ENCODE measurements at places on chromosomes 6 and 20. TPM values are rescaled to one million over a fixed set of nuclear protein-coding genes. Genes with fewer than 3 reads are reported as not detected.

- DNase-seq = no peak
These were observed 30.0 kb upstream of the CARMIL1 start for GRCh38 chr6:25249133-25249532.

- DNase-seq = no peak
These were observed 20.8 kb downstream of the TOP1 start for GRCh38 chr20:41049451-41049850.

DNA sequence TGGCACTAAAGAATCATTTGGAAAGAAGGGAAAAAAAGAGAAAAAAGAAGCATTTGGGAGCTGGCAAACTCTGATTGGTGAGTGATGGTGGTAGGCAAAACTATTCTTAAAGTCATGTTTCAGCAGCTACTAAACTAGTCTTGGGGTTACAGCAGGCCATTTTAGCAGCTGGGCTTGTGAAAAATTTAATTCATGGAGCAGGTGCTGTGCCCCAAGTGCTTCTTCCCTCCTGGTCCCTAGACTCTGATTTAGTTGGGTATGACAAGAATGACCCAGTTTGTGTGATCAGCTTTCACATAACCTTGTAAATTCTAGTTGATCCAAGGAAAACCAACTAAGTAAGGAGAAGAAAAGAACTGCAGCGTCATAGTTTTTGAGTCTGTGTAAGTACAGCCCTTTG, 1.1 kb upstream of the ASIP start:
- no peak for DNase-seq

- no peak for DNase-seq
These were observed 182.0 kb upstream of the AGPAT4 start for GRCh38 chr6:161455848-161456247.

DNA sequence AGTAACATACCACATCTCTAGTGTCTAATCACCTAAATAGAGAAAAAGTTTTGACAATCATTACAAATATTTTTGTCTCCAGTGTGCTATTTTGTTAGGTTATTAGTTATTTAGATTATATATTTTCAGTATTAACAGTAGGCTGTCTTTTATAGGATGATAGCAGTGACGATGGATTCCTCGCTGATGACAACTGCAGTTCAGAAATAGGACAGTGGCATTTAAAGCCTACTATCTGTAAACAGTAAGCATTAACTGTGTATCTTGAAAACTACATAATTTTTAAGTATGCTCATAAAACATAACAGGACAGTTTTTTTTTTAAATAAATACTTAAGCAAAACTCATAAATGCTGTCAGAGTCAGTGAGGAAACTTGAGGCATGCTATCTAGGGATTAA, 37.9 kb upstream of the MYO6 start:
- DNase-seq = no peak

DNA sequence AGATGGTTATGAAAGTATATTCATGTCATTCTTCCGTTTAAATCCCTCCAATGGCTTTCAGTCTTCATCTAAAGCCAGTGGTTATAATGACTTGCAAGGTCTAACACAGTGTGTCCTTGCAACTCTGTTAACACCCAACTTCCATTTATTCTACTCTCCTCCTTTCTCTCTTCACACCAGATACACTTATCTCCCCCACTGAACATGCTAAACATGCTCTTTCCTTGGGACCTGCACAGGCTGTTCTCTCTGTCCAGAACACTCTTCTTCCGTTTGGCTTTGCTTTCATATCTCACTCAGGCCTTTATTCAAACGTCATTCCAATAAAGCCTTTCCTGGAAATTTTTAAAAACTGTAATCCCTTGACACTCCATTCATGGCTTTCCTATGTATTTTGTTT, 91.5 kb downstream of the EPHA7 start:
- DNase-seq = no peak

DNA sequence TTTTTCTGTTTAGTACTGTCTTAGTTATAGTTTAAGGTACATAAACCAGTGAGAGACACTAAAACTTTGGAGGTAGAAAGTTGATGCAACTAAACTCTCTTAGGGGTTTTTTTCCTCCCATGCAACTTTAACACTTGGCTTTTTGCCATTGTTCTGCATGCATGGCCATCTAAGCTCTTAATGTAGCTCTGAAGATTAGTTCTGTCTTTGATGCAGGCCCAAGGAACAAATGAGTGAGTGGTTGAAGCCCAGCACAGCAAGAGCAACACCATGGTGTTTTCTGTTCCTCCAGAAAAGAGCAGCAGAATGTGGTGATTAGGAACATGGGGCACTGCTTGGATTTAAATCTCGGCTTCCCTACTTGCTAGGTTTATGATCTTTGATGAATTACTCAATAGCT, 89.3 kb downstream of the L3MBTL3 start:
- no peak for DNase-seq

DNA sequence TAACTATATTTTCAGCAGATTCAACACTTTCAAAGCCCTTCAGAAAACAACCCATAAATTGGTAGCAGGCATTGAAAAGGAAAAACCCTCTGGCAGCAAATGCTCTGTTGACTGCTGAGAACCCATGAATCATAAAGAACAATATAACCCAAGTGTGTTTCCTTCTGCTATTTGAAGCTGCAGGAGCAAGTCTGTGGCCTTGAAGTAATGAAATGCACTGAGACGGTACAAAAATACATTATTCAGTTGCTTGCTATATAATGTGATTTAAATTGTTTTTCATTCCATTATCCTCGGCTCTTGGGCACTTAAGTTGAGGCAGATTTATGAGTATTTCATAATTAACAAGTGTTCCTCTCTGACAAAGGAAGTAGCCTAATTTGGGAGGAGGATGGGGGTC, 40.6 kb upstream of the SAMD5 start:
- DNase-seq = no peak

DNA sequence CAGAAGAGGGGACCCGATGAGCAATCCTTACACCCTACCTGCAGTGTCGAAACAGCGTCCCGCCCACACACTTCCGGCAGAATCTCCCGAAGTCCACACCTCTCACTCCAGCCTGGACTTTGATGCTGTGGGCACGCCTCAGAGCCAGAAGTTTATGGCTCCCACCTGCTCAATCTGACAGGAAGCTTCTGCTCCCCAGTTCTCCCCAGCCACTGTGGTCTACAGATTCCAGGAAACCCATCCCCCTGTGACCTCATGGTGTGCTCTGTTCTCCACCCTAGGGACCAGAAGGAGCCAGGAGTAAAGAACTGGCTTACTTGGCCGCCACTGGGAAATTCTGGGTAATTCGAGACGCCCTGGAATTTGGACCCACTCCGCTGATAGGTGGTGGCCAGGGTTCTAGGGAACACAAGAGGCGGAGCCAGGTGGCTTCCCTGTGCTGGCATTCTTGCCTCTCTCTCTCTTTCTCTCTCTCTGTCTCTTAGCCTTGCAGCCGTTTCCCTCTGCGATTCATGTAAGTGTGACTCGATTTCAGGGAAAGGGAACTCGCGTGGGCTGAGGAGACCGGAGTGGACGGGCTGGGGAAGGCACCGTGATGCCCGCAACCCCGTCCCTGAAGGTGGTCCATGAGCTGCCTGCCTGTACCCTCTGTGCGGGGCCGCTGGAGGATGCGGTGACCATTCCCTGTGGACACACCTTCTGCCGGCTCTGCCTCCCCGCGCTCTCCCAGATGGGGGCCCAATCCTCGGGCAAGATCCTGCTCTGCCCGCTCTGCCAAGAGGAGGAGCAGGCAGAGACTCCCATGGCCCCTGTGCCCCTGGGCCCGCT, at the start of gene TRIM15:
TSS of gene TRIM15 (plus strand) at position 457 of the 828 bp plus-strand sequence. CDS start at position 596, 139 bp downstream.
- DNase-seq = no peak

DNA sequence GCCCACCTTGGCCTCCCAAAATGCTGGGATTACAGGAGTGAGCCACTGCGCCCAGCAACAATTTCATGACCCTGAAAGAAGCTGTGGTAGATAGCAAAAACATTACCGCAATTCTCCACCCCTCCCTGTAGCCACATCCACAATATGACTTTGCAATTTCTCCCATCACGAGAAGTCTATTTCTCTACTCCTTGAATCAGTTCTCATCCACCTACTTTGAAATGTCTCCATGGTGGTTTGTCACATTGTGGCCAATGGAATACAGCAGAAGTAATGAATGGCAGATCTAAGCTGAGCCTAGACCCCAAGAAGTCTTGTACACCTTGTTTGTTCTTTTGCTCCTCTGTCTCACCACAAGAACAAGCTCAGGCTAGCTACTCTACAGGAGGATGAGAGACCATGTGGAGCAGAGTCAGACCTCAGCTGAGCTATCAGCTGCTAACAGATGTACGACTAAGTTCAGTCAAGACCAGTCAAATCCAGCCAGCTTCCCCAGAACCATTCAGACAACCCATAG, 6.3 kb downstream of the OXT start:
- DNase-seq = no peak

GRCh38 chr6:71181565-71181964, 107.0 kb upstream of the OGFRL1 start:
- DNase-seq = no peak

- no peak for DNase-seq
These were observed 117.0 kb downstream of the HIVEP2 start for GRCh38 chr6:142827991-142828390.

GJA1 gene
- total RNA-seq = 232 TPM

MYT1 gene
- not detected for total RNA-seq

CLVS2 gene
- total RNA-seq = not detected

KHDC3L gene
- total RNA-seq = not detected

MAPK13 gene
- 5.8 TPM for total RNA-seq

VAPB gene
- total RNA-seq = 10.1 TPM

WFDC10B gene
- total RNA-seq = not detected

TCP11 gene
- 0.41 TPM for total RNA-seq
